ENCODE measurements at places on chromosomes 2 and 18. TPM values are rescaled to one million over a fixed set of nuclear protein-coding genes. Genes with fewer than 3 reads are reported as not detected.

GRCh38 chr2:176093145-176093897 lies 800 bp downstream of the HOXD13 start:
- DNase-seq, result no peak

Gene MEP1B
- not detected for total RNA-seq

- no peak for DNase-seq
These were observed 35.5 kb downstream of the ICOS start for GRCh38 chr2:203972066-203972465.

Gene ZBTB7C
- under 0.01 TPM for total RNA-seq

DNA sequence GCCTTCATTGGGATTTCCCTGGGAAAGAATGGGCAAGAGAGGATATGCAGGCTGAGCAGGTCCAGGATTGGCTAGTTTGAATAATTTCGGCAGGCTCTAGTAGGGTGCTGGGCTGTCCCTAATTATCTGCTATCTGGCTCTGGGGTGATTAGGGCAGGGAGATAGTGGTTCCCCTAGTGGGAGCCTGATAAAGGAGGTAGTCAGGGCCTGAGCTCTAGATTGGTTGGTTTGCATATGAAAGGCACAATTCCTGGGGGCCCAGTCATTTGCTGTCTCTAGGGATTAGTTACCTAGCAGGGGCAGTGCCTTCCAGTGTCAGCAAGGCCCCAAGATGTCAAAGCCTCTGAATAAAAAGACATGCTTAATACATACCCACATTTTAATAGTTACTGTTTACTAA lies 690.1 kb upstream of the KLHL29 start:
- no peak for DNase-seq

GRCh38 chr2:47354013-47354847 lies 48.7 kb upstream of the MSH2 start:
- peak; percentile 56 for DNase-seq

Gene DCDC2C
- total RNA-seq, result not detected

Gene ATP8B1
- total RNA-seq, result 20.8 TPM

Gene MAP3K20
- total RNA-seq, result 50.2 TPM

GRCh38 chr2:240506406-240507059 lies 51.3 kb downstream of the ANKMY1 start:
- no peak for DNase-seq

Gene DLX1
- not detected for total RNA-seq

GRCh38 chr2:160666154-160667060 lies 172.8 kb upstream of the RBMS1 start:
- DNase-seq, result peak; percentile 99

Gene LIMS2
- not detected for total RNA-seq

GRCh38 chr2:96702098-96702785 lies 37.6 kb downstream of the LMAN2L start:
- DNase-seq, result peak; percentile 62

DNA sequence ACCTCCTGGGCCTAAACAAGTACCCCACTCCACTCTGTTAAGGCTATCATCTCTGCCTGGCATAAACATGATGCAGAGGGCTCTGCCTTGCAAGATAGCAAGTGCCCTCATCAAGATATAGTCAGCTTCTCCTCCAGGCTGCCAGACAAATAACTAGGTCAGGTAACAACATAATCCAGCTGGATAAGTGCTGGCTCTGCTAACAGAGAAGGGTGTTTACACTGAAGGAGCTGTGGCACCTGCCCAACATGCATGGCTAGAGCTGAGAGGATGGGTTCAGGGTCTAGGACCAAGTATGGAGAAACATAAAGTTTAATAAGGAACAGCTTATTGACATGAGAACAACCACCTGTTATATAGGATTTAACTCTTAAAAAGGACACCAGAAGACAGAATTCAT lies 42.8 kb downstream of the DLGAP1 start:
- DNase-seq, result no peak

- no peak for DNase-seq
These were observed 663 bp downstream of the C2orf49 start for GRCh38 chr2:105338020-105338385.

DNA sequence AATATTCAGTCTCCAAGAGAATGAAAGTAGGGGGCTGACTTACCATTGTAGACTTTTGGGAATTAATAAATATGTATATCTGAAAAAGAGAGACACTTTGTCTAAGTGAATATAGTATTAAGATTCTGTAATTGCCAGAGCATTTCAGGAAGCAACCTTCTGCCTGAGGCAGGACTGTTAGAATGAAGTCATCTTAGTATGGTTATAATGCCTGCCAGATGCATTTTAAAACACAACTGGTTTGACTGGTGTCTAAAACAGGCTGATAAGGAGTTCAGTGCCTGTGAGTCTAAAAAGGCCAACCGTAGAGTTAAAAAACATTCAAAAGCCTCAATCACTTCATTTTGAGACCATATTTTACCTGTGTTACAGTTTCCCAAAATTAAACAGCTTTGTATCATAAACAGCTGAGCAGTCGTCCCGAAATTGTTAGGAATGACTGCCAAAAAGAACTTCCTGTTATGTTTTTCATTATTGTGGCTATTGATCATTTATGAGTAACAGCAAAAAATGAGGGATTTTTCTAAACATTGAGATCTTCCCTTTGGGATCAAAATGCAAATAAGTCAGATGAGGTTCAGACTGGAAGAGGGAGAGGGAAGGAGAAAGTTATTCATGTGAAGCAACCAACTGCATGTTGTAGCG lies 443.9 kb downstream of the PID1 start:
- peak; percentile 43 for DNase-seq

DNA sequence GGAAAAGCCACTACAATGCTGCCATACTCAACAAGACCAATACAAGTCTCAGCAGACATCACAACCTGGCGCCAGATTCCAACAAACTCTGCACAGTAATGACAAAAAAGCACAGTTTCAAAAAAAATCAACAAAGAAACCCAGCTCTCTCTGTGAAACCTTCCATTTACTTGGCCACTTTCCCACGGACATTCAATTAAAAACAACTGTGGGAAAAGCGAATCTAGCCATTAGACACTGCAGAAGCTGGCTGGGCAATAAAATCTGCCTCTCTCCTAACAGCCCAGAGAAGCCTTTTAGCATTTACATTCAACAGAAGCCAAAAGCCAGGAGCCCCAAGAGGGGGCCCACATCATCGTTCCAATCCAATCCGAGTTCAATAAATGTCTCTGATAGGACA lies 128.9 kb downstream of the HDAC4 start:
- no peak for DNase-seq

DNA sequence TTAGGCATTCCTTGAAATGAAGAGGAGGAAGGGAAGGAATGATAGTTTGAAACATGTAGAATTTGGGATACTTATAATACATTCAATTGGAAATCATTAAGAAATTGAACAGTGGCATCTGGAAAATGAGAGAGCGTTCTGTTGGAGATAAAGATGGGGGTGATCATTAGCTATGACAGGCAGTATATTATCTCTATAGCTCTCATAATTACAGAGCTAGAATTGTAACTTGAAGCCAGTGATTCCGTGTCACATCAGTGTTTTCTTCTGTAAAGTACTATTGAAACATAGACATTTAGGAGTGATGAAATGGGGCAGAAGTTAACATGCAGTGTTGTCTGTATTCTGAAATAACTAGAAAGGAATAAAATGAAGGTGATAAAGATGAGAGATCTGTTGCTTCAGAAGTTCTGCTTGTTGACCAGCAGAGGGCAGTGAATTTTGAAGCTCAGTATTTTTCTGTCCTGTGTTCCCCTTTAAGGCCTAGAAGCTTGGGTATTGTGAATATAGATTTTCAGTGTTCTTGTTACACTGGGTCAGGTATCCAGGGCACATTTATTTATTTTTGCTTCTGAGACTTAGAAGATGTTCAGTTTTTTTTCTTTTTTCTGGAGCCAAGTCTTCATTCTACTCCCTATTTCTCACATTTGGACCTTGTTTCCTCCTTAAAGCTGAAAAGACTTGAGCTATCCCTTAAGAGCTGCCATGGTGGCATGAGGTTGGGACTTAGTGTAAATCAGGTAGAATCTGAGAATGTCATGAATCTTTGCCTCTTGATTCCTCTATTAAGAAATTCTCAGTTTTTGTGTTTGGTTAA lies 157.4 kb downstream of the TAF4B start:
- DNase-seq, result peak; percentile 53

GRCh38 chr2:231583982-231584381 lies 8.7 kb upstream of the TEX44 start:
- no peak for DNase-seq

Gene ALLC
- total RNA-seq, result not detected

Gene IGFBP2
- 41.1 TPM for total RNA-seq

- DNase-seq, result peak; percentile 84
These were observed 370.8 kb downstream of the OSR1 start for GRCh38 chr2:18987592-18988073.

DNA sequence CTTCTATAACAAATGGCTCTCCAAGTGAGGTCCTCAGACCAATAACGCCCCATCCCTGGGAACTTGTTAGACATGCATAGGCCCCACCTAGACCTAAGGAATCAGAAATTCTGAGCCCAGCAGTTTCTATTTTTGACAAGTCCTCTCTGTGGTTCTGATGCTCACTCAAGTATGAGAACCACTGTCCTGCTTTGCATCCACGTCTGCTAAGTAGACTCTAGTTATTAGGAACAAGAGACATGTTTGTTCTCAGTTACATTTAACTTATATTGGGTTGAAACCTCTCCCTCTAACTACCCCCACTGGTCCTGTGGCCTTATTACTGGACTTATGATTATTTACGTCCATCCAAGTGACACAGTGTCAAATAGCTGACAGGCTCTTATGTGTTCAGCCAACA lies 70.3 kb downstream of the TMEM17 start:
- DNase-seq, result no peak

Gene LYG1
- total RNA-seq, result 0.77 TPM

- no peak for DNase-seq
These were observed 43.0 kb downstream of the G6PC2 start for GRCh38 chr2:168944065-168944464.

- DNase-seq, result no peak
These were observed 137.4 kb downstream of the SMAD7 start for GRCh38 chr18:48813321-48813720.

Gene SOCS6
- 51.6 TPM for total RNA-seq

Gene DPYSL5
- total RNA-seq, result not detected

GRCh38 chr18:62026586-62026985 lies 133.8 kb upstream of the RNF152 start:
- peak; percentile 84 for DNase-seq

DNA sequence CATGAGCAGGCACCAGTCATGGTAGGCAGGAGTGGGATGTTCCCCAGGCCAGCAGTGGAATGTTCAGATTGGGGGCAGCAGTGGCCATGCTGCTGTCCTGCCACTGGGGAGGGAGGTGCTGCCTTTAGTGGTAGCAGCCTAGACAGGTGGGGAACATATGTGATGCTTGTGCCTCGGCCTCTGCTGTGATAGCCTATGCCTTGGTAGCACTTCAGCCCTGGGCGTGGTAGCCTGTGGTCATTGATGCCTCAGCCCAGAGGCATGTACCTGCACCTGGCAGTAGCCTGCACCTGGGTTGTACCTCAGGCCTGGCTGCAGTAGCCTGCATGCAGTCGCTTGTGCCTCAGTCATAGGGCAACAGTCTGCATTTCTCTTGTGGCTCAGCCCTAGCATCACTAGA lies 7.1 kb downstream of the RFTN2 start:
- peak; percentile 7 for DNase-seq

Gene GKN2
- not detected for total RNA-seq

Gene HOXD10
- not detected for total RNA-seq

DNA sequence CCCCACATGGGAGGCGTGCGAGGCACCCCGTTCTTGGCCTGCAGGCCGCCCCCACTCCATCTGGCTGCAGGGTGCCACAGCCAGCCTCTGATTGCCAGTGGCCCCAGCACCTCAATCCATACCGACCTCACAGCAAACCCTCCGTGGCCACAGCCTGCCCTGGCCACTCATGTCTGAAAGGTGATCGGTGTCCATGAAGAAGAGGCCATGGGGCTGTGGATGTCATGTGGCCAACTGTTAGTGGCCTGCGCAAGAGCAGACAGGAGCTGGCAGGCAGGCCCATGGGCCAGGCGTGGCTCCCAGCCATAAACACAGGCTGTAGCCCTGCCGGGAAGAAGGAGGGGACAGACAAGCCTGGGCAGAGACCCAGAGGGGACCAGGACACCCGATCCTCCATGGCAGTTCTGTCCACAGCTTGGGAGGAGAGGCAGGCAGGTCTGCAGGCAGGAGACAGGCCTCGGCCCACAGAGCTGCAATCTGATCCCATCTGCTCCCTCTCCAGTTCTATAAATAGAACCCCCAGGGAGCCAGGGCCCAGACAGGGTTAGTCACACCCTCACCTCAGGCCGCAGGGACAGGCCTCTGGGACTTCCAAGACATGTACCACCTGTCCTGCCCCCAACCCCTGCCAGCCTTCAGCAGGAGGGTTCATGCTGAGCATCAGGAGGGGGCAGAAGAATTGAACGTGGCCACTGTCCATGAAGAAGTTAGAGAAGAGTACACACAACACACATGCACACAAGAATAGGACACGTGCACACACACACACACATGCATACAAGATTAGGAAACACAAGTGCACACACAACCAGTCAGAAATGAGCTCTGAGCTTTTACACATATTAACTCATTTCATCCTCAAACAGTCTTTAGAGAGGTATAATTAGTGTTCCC lies 16.9 kb downstream of the STEAP3 start:
- DNase-seq, result peak; percentile 84

Gene FKBP1B
- 16.5 TPM for total RNA-seq

GRCh38 chr2:96449637-96450036 lies 55.5 kb downstream of the NEURL3 start:
- DNase-seq, result no peak

DNA sequence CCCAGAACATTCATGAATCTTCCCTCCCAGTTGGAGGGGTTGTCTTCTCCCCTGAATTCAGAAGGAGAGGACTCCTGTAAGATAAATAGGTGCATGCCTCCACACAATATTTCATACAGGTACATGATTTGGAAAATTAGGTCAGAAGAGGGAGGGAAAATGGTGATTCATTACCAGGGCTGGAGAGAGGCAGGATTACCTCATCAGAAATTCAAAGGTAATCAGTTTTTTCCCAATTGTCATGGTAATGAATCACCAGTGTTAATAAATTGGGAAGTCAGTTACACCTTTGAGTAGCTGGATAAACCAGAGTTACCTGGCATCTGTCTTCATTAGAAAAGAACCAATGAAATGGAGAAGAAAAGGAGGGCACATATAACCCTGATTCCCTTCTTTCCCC lies 128.5 kb downstream of the EN1 start:
- peak; percentile 84 for DNase-seq

DNA sequence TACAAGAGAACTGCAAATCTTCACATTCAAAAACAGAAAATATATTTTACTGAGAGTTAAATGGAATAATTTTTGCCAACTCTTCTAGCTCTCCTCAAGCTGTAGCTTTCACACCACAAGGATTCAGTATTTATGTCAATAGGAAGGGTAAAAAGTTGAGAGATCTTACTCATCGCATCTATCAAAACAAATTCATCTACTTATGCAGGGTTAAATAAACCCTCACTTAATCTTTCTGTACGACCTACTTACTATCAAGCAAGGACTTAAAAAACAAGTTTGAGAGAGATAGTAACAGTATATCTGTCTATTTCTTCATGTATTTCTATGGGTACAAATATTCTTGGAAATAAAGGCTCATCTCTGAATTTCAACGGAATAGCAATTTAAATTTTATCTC lies 35.5 kb downstream of the SIGLEC15 start:
- DNase-seq, result no peak
